Breast epithelium (tissue), 4 donors: ENCODE measurements at places on chromosomes 2 and 18.

GRCh38 chr2:17517481-17518211 is 594 bp downstream of the RAD51AP2 start:
- DNase-seq: no peak

GRCh38 chr2:77470096-77470495 is 52.1 kb downstream of the LRRTM4 start:
- DNase-seq: no peak

- DNase-seq: no peak
These were observed 490.0 kb upstream of the HS6ST1 start for GRCh38 chr2:128808462-128809258.

DNA sequence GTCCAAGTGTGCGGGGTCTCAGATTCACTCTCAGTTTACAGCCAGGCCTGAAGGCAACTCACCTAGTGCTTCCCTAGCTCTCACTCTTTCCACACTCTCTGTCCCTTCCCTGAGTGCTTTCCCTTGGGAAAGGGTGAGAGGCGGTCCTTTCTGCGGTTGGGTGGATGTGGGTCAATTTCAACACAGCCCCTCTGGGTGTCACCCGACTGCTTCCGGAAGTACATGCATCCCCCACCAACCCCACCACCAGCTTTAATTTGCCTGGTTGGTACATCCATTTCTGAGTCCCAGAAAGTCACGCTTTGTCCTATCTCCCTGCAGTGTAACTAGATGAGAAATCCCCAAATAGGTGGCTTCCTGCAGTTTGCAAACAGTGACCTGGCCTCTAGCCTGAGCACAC is 307.3 kb upstream of the MEIS1 start:
- DNase-seq: no peak

DNA sequence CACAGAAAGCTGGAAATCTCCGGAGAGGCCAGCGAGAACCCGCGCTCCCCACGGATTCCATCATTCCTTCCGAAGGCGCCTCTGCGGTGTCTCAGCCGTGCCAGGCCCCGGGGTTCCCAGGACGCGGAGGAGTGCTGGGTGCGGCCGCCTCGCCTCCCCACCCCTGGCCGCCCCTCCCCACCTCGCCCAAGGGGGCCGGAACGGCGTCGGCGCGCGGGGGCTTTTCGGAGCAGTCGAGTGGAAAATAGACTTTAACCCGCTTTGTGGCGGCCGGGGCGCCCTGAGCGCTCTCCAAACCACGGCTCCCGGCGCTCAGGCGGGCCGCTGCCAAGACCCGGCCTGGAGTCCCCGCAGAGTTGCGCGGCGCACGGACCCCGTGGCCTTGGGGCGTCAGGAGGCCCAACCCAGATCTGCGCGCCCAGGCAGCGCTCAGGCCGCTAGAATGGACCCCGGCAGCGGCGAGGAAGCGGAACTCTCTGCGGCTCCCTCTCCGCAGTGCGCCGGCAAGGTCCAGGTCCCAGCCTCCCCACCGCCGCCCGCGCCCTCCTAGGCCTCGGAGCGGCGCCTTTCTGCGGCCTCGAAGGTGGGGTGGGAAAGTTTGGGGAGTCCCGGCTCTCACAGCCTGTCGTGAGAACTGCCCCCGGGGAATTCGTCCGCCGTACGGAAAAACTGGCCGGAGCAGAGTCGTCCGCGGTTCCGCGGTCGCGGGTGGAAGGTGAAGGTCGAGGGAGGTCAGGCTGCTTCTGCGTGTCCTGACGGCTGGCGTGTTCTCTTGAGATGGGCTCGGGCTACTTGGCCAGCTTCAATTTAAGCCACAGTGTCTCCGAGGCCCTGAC is 1.2 kb upstream of the EMX1 start:
- no peak for DNase-seq
